ENCODE measurements at places on chromosomes 2 and 18.

- H3K27ac ChIP-seq, result no peak overlapping the region
- H3K27me3 ChIP-seq, result peaks cover 43% of the 10 kb centered on the region
- no peaks in the 10 kb centered on the region for H3K36me3 ChIP-seq
- no peaks in the 10 kb centered on the region for H3K4me1 ChIP-seq
These were observed 11.6 kb upstream of the IER3IP1 start for GRCh38 chr18:47187721-47188120.

DNA sequence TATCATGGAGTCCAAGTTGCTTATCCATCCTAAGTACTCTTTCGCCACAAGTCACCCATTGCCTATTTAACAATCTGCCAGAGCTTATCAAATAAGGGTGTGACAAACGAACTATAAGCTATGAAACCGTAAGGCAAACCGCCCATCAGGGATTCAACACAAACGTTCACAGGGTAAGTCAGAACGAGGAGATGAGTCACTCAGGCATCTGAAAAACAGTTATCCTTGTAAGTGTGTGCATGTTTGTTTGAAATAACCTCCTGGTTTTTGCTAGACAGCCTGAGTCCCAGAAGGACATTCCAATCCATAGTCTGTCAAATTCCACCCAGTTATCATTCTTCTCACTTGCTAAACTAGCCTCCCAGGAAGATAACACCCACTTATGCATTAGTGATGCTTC is 299.1 kb downstream of the PAX3 start:
- peaks cover 9% of the 10 kb centered on the region for H3K27me3 ChIP-seq
- no peaks in the 10 kb centered on the region for H3K36me3 ChIP-seq
- H3K4me1 ChIP-seq, result no peaks in the 10 kb centered on the region
- DNase-seq, result no peak
- no peak overlapping the region for H3K27ac ChIP-seq

DNA sequence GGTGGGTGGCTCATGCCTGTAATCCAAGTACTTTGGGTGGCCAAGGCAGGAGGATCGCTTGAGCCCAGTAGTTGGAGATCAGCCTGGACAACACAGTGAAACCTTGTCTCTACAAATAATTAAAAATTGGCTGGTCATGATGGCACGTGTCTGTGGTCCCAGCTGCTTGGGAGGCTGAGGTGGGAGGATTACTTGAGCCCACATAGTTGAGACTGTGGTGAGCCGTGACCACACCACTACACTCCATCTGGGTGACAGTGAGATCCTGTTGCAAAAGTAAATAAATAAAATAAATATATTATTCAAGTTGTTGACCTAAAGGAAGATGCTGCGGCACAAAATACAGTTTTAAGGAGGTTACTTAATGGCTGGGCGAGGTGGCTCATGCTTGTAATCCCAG is 72.7 kb downstream of the LAMA3 start:
- no peaks in the 10 kb centered on the region for H3K36me3 ChIP-seq
- H3K27me3 ChIP-seq, result peaks cover 68% of the 10 kb centered on the region
- no peak overlapping the region for H3K4me3 ChIP-seq
- no peak for DNase-seq
- H3K4me1 ChIP-seq, result no peaks in the 10 kb centered on the region

DNA sequence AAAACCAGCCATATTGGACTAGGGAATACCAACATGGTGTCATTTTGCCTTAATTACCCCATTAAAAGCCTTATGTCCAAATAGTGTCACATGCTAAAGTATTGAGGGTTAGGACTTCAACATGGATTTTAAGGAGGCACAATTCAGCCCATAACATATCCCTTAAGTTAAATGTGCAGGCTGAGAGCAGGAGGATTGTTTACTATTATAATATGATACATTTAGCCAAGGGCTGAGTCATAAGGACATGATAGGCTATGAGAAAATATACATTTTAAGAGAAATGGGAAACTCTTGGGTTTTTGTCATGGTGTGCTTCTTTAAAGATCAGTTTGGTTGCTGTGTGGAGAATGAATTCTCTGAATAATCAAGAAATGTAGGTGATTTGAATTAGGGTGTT is 136.8 kb downstream of the RDH14 start:
- no peak overlapping the region for H3K4me3 ChIP-seq
- no peak overlapping the region for H3K27ac ChIP-seq
- peaks cover 20% of the 10 kb centered on the region for H3K27me3 ChIP-seq
- no peaks in the 10 kb centered on the region for H3K4me1 ChIP-seq
- H3K36me3 ChIP-seq, result no peaks in the 10 kb centered on the region
- DNase-seq, result no peak

- H3K36me3 ChIP-seq, result no peaks in the 10 kb centered on the region
- no peaks in the 10 kb centered on the region for H3K4me1 ChIP-seq
- H3K27me3 ChIP-seq, result peaks cover 32% of the 10 kb centered on the region
These were observed 37.5 kb downstream of the SCN1A start for GRCh38 chr2:166090346-166090745.

DNA sequence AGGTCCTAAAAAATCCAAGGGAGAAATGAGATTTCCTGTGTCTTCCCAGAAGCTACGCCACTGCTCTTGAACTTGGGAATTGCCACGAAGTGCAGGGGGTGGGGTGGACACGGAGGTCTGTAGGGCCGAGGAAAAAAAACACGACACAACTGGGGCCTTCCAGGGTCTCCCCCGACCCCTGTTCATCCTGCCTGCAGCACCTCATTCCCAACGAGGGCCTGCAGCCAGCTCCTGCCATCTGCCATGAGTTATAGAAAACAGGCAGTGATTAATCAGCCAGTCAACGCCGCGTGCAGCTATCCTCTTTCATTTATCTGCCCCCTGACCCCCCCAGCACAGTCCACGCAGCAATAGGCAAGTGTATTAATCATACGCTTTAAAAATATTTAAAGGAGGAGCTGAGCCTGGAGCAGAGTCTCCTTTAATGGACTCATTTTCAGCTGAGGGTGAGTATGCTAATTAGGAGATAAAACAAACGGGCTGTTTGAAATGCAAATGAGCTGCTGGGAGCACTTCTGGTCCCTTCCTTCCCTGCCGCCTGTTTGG is 209.9 kb downstream of the TFCP2L1 start:
- no peak overlapping the region for H3K27ac ChIP-seq
- H3K4me3 ChIP-seq, result no peak overlapping the region
- no peaks in the 10 kb centered on the region for H3K36me3 ChIP-seq
- peaks cover 20% of the 10 kb centered on the region for H3K27me3 ChIP-seq

Measured in central memory CD8-positive, alpha-beta T cell (primary cell).